Activated CD4-positive, alpha-beta T cell treated with anti-CD3 and anti-CD28 coated beads, Interleukin-2, amount 50 U/mL, for 48 hours (primary cell): ENCODE measurements at places on chromosomes 1 and 21.

DNA sequence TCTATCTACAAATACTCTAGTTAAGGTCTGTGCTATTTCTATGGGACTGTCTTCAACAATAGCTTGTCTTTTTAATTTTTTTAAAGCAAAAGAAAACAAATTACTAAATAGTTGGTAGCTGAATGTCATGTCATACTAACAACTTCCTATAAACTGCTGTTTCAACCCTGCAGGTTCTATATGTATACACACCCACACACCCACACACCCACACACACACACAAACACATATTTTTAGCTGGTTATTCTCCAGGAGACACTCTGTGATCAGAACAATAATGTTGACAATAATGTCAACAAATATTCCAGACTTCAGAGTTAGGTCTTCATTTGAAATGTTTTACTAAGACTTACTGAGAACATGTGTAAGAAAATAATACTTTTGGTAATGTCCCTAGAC, 66.7 kb downstream of the AK5 start:
- no peak for DNase-seq

DNA sequence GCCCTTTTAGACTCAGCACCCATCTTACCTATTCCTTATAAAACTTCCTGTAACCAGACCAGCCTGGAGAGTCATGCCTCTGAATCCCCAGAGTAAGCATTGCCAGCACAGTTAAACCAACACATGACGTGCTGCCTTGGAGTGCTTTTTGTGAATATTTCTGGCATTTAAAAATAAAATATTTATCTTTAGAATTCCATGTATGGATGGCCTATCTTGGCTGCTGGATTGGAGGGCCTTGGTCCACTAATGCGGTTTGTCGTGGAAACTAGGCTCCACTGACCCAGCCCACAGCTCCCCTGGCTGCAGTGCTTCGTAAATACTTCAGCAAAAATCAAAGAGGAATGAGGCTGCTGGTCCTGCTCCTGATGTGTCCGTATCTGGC, 17.5 kb downstream of the MTARC1 start:
- DNase-seq, result no peak

DNA sequence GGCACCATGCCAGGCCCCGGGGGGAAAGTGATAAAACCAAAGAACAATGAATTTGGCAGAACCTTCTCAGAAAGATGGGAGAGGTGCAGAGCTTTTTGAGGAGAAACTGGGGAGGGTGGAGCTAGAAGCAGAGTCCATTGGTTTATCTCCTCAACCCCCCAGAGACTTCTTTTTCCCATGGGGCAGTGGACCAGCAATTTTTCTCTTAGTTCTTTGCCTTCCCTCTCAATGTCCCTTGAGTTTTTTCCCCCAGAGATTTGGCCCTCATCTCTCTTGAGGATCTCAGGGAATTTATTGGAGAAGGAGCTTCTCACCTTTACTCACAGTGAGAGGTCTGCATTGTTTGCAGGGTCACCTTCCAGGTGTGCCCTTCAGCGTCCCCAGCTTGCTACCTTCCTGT, 5.3 kb upstream of the ARHGEF11 start:
- DNase-seq, result no peak

GRCh38 chr21:33966324-33966949, 50.8 kb upstream of the ATP5PO start:
- DNase-seq, result no peak

DNA sequence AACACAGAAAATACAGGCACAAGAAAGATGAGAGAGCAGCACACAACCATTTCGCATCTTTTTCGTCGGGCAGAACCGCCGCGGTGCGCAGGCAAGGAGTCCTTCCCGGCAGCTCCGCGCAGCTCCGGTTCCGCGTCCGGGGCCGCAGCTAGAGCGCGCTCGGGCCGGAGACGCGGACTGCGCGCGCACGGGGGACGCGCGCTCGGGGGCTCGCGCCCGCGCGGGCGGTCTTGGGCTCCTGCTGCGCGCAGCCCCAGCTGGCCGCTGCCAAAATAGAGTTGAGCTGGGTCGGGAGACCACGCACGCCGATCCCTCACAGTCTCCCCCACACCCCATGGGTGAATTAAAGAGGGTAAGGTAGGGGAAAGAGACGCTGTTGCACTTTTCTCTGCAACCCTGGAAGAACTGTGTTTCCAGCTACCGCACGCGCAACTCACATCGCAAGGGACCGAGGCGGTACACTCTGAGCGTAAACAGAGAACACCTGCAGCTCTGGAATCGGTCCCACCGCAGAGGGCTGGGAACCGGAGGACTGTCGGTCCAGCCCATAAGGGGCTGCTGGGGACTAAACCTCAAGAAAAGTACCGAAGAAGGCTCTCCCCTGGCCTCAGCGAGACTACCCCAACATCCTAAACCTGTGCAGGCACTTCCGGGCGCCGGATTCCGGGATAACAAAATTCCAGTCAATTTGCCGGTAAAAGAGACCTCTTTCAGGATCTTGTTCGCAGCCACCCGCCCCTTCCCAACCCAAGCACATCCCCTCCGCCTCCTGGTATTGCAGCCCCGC, 1.7 kb downstream of the NR5A2 start:
- DNase-seq, result no peak

GRCh38 chr1:22376976-22377375, 74.7 kb upstream of the ZBTB40 start:
- no peak for DNase-seq
